H4 (cell line): ENCODE measurements at places on chromosomes 12 and 14. TPM values are rescaled to one million over a fixed set of nuclear protein-coding genes. Genes with fewer than 3 reads are reported as not detected.

The YY1 gene
- total RNA-seq = 32.3 and 44.7 TPM in 2 replicates

The MTRFR gene
- 15.3 and 23.8 TPM in 2 replicates for total RNA-seq

The CCDC177 gene
- total RNA-seq = not detected in 2 replicates

The SPRYD4 gene
- 1.6 and 1.8 TPM in 2 replicates for total RNA-seq

The AQP2 gene
- total RNA-seq = not detected in 2 replicates

The FKBP4 gene
- total RNA-seq = 96.4 and 97.5 TPM in 2 replicates

The SIX6 gene
- total RNA-seq = not detected in 2 replicates

The DRAM1 gene
- 16.9 and 29.0 TPM in 2 replicates for total RNA-seq

The CLEC7A gene
- total RNA-seq = 0.87 and 2.0 TPM in 2 replicates

The RAD51AP1 gene
- total RNA-seq = 42.9 and 64.2 TPM in 2 replicates

The TESPA1 gene
- 1.8 and 11.7 TPM in 2 replicates for total RNA-seq

The PHETA1 gene
- 2.1 and 3.5 TPM in 2 replicates for total RNA-seq

The LPAR5 gene
- 0.04 TPM in 1 of 2 replicates, not detected in the other for total RNA-seq

The PTHLH gene
- 1.1 and 2.0 TPM in 2 replicates for total RNA-seq
